ENCODE measurements at places on chromosomes 2 and 18. TPM values are rescaled to one million over a fixed set of nuclear protein-coding genes. Genes with fewer than 3 reads are reported as not detected.

DNA sequence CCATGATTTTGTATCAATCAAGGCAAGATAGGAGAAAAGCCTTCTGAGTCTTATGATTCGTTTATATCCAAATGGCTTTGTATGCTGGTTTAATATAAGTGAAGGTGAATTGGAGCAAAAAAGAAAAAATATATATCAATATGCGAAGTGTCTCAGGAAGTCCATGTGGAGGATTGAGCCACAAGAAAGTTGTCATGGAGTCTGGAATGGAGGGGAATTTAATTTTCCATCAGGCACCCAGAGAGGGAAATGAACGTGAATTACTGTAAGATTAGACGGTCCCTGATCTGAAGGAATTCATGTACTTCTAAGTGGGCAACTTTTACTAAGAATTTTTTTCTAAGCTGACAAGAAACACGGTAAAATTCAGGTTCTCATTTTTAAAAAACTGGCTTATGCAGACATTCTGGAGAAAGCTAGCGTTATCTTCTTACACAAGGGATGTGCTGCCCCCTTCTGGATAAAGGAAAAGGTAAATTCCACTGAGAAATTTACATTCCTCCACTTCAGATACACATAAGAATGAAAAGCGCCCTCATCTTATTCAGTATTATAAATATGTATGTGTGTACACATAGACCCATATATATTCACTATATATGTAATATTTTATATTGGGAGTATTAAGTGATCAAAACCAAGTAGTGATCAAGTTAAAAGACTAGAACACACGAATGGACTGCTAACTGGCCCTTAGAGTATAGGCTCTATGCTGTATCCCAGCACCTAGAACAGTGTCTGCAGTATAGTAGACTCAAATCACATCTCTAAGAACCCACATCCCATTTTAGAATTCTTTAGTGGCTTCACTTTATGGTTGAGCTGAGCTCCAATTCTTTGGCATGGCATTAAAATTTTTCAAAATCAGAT is 289.0 kb upstream of the TFPI start:
- H3K27ac ChIP-seq: no peak overlapping the region
- DNase-seq: no peak
- H3K36me3 ChIP-seq: no peaks in the 10 kb centered on the region
- no peaks in the 10 kb centered on the region for H3K27me3 ChIP-seq
- no peaks in the 10 kb centered on the region for H3K4me1 ChIP-seq

DNA sequence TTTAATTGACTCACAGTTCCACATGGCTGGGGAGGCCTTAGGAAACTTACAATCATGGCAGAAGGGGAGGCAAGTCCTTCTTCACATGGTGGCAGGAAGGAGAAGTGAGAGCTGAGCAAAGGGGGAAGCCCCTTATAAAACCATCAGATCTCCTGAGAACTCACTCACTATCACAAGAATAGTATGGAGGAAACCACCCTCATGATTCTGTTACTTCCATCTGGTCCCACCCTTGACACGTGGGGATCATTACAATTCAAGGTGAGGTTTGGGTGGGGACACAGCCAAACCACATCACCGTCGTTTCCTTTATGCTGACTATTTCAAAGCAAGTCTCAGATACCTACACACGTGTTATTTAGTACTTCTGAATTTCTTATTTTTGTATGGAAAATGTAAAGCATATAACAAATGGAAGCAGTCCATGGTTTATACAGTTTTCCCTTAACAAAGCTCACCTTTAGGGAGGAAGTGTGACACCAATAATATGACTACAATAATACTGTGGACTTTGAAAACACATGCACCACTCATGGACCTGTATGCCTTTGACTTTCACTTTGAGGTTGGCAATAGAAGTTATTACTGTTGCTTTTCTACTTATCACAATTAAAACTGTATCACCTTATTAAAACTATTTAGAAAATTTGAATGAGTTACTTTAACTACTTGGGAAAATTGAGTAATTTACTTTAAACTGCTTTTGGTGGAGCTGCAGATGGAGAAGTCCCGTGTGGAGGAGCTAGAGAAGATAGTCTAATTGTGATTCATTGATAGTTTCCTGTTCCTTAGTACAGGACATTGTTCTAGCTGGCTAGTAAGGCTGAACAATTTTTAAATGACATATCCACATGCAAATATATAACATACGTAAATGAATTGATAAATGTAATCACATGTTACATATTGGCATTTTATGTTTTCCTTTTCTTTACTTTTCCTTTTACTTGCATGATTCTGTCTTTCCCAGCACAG is 37.3 kb downstream of the MTCL1 start:
- DNase-seq: peak; percentile 56
- no peak overlapping the region for H3K4me3 ChIP-seq
- H3K27me3 ChIP-seq: no peaks in the 10 kb centered on the region

- H3K27ac ChIP-seq: no peak overlapping the region
- no peak for DNase-seq
- no peak overlapping the region for H3K4me3 ChIP-seq
- H3K36me3 ChIP-seq: no peaks in the 10 kb centered on the region
- no peaks in the 10 kb centered on the region for H3K4me1 ChIP-seq
- no peaks in the 10 kb centered on the region for H3K27me3 ChIP-seq
Measured at GRCh38 chr18:70321616-70322015, 32.8 kb downstream of the SOCS6 start.

DNA sequence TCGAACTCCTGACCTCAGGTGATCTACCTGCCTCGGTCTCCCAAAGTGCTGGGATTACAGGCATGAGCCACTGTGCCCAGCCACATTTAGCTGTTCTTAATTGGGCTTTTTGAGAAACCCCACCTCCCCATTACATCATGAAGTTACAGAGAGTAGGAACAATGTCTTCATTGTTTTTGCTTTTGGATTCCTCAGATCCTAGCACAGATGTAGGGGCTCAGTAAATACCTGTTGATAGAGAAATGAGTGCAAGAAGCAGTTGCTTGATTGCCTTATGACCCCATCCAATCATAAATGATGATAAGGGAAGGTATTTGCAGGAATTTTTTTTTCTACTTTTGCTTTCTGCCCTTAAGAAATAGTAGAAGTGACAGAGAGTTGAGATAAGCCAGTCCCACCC is 25.4 kb downstream of the GREB1L start:
- no peak overlapping the region for H3K27ac ChIP-seq
- H3K4me1 ChIP-seq: no peaks in the 10 kb centered on the region
- no peak for DNase-seq
- peaks cover 2% of the 10 kb centered on the region for H3K27me3 ChIP-seq
- no peak overlapping the region for H3K4me3 ChIP-seq

DNA sequence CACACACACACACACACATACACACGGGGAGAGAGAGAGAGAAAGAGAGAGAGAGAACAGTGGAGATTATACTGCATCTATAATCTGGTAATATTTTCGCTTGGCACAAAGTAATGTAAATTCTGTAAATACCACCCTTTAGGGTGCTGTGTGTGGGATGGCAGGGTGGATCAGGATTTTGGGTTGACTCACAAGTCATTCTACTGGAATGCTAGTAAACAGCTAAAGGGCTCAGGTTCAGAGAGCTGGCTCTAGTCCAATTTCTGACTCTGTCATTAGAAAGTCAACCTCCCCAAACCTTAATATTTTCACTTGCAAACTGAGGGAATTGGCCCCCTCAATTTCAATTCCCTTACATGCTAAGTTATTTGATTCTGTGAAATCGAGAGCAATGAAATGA is 308.3 kb downstream of the TSN start:
- no peaks in the 10 kb centered on the region for H3K36me3 ChIP-seq
- DNase-seq: no peak

Gene TAF1B
- 11.9 TPM for total RNA-seq

Gene MYCN
- total RNA-seq: 1.5 TPM

All from T-cell (primary cell).